Activated CD4-positive, alpha-beta memory T cell treated with anti-CD3 and anti-CD28 coated beads, Interleukin-2, amount 10 ng/mL, durations not matched to agents 7 days and 5 days (primary cell): ENCODE measurements at places on chromosomes 3 and 15.

DNA sequence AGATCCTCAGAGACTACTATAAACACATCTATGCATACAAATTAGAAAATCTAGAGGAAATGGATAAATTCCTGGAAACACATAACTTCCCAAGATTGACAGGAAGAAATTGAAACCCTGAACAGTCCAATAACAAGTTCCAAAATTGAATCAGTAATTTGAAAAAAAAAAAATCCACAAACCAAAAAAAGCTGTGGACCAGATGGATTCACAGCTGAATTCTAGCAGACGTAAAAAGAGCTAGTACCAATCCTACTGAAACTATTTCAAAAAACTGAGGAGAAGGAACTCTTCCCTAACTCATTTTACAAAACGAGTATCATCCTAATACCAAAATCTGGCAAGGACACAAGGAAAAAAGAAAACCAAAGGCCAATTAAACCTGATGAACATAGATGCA lies 77.0 kb upstream of the FXR1 start:
- DNase-seq, result no peak

- DNase-seq, result no peak
These were observed 5.2 kb upstream of the GOLIM4 start for GRCh38 chr3:168100777-168101492.

- DNase-seq, result peak; percentile 35
These were observed 18.0 kb downstream of the ZNF148 start for GRCh38 chr3:125357032-125357658.

GRCh38 chr15:95872366-95872771 lies 458.1 kb upstream of the NR2F2 start:
- no peak for DNase-seq

GRCh38 chr15:93476491-93477177 lies 387.6 kb upstream of the RGMA start:
- DNase-seq, result no peak

DNA sequence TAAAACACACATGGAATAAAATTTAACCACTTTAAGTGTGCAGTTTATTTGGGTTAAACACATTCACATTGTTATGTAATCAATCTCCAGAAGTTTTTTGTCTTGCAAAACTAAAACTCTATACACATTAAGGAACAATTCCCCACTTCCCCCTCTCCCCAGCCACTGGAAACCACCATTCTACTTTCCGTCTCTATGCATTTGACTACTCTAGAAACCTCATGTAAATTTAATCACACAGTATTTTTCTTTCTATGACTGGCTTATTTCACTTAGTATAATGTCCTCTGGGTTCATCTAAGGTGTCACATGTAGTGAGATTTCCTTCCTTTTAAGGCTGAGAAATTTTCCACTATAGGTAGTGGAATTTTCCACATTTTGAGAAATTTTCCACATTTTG lies 568.7 kb upstream of the UBE2E2 start:
- DNase-seq, result no peak

DNA sequence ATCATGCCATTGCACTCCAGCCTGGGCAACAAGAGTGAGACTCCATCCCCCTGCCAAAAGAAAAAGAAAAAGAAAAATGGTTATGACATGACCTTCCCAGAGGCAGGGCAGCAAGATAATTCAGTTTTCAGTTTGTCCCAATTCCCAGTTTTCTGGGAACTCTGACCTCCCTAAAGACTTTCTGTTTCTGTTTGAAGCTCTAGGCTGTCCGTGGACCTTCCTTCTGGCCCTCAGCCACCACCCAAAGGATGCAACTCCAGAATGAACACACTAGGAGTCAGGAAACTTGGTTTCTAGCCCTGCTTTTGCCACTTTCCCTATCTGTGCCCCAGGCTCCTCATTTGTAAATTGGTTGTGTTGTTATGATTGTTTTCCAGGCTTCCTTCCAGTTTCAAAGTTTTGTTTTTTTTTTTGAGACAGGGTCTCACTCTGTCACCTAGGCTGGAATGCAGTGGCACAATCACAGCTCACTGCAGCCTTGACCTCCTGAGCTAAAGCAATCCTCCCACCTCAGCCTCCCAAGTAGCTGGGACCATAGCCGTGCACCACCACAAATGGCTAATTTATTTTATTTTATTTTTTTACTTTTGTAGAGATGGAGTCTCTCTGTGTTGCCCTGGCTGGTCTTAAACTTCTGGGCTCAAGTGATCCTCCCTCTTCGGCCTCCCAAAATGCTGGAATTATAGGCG lies 68.6 kb downstream of the CDC25A start:
- no peak for DNase-seq

DNA sequence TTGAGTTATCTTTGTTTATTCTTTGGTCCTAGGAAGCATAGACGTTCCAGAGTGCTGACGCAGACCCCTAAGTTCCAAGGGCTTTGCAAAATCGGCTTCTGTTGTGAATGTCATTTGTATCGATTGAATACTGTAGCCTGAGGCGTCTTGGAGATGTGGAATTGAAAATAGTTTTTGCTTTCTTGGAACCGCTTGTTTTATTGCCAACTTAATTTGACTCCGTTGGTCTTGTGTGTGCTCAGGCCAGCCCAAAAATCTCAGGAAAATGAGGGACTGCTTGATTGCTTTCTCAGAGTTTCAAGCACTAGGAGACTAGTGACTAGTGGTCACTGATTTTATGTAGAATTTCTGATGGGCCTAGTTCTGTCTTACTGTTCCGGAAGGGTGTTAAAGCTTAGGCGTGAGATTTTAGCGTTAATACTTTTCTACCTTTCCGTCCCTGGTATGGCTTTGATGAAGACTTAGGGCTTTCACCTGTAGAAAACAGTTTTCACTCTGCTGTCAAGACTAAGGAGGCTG lies 263 bp upstream of the UTS2B start:
- DNase-seq, result no peak

DNA sequence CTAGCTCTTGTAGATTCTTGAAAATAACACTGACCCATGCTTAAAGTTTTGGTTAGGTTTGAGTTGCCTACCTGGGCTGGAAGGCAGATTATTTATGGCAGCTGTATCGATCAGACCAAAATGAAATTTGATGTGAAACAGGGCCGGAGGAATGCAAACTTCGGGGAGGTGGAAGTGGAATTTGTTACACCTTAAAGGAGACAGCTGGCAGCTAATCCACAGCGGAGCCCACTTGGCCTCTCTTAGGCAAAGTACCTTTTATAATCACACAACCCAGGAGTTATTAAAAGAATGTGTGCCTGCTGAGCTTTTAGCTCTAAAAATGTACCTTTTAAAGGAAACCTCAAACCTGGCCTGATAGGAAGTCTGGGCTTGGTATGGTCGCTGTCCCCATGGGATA lies 250.9 kb upstream of the TPM1 start:
- no peak for DNase-seq

DNA sequence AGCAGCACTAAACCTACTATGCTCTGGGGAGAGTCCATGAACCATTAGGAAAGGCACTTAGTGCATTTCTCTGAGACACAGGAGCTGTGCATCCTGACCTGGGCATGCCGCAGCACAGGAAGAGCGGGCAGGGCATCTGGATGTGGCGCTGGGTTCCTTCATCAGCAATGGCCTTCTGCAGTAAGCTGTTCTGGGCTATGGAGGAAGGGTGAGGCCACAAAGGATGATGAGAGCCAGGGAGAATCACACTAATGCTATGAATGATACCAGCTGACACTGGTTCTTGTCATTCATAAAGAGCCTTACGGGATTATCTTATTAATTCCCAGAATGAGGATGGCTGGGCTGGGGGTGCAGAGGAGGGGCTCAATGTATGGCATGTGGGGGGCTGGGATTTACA lies 12.7 kb upstream of the SCN10A start:
- DNase-seq, result no peak

DNA sequence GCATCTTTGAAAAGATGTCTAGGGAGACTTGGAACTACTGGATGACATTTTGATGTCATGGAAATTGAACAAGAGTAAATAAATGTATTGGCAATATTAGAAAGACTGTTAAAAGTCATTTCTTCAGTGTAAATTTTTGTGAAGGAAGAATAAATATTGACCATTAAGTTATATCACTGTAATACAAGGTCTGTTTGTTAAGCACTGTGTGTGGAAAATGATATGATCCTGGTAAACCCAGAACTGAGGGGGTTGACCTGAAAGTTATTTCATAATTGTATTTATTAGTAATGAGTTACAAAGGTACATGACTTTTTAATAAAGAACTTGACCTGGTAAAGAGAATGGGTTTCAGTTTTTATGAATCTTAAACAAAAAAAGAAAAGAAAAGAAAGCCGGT lies 106.6 kb downstream of the B3GALNT1 start:
- no peak for DNase-seq

DNA sequence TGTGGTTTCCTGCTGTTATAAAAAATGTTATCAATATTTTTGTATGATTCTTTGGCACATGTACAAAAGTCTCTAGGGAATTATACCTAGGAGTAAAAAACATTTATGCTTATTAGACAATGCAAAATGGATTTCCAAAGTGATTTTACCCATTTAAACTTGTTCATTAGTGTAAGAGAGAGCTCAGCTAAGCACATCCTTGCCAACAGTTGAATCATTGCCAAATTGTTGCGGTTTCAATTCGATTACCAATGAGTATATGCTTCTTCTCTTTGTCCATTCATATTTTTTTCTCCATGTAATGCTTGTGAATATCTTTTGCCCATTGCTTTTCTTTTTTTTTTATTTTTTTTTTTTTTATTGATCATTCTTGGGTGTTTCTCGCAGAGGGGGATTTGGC lies 17.2 kb downstream of the CASR start:
- no peak for DNase-seq

- DNase-seq, result no peak
These were observed 73.1 kb upstream of the PRR23E start for GRCh38 chr3:127119693-127120464.

GRCh38 chr3:123340336-123340735 lies 108.6 kb downstream of the ADCY5 start:
- no peak for DNase-seq

- no peak for DNase-seq
These were observed 36.5 kb downstream of the NSUN3 start for GRCh38 chr3:94099311-94099710.

DNA sequence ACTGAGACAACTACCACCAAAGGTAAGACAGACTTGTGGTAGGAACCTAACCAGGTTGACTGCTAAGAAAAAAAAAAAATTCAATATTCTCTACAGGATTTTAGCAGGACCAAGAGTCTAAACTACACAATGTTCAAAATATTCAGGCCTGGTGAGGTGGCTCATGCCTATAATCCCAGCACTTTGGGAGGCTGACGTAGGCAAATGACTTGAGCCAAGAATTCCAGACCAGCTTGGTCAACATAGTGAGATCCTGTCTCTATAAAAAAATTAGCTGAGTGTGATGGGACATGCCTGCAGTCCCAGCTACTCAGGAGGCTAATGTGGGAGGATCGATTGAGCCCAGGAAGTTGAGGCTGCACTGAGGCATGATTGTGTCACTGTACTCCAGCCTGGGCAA lies 341.6 kb upstream of the WNT5A start:
- no peak for DNase-seq

DNA sequence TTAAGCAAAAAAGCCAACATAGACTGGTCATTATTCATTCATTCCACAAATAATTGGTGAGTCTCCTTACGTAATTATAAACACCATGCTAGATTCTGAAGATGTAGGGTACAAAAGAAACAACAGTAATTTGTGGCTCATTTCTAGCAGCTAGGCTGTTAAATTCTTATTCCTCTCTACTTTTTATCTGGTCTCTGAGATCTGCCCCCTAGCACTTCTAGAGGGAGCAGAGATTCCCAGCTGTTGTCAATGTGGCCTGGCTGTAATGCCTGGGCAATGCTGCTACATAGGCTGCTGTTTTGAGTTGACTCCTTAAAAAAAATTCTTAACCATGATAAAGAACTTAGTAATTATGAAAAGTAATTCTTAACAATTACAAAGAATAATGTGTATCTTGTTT lies 434.9 kb upstream of the THRB start:
- DNase-seq, result no peak

- no peak for DNase-seq
These were observed 11.9 kb downstream of the TMEM158 start for GRCh38 chr3:45214061-45214680.

DNA sequence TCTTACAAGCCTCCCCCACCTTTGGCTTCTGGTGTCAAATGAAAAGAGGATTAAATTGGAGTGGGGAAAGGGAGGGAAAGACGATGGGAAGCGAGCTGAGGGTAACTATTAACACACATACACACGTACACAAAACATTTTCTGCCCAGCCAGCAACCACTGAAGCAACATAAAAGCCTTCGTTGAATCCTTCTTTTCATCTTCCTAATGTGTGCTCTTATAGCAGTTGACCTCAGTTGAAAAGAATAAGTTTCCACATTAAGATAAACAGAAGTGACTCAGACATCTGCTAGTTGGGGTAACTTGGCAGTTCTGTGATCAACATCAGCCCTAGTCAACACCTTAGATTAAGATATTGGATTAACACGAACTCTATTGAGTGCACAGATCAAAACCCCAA lies 558.5 kb downstream of the MECOM start:
- no peak for DNase-seq

DNA sequence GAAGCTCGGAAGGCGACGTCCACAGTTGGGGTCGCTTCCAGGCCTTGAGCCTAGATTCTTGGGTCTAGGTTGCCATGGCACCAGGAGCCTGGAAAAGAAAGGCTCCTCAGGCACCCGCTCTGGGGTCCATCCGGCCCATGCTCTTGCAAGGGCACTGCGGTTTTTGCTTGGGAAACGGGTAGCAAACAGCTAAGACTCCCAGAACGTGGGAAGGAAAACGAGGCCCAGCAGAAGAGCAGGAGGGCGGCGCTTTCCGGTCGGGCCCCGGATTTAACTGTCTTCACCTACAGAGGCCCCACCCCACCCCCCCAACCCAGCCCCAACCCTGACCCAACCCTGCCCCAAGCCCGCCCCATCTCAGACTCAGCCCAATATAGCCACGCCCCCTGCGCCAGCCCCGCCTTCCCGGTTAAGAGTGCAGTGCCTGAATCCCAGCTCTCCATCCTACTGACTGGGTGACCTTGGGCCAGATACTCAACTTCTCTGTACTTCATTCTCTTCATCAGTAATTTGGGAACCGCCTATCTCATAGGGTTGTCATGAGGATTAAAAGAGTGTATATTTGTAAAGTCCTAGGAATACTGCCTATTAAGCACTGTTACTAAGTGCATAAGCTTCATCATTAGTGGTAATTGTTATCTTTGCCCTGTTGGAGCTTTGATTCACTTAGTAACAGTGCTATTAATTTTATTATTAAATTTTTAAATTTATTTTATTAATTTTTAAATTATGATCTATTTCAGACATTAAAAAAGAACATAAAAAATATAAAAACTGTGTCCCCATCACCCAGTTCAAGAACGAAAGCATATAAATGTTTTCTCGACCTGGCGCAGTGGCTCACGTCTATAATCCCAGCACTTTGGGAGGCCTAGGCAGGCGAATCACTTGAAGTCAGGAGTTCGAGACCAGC lies 28.4 kb upstream of the SMAD6 start:
- peak; percentile 57 for DNase-seq

- no peak for DNase-seq
These were observed 41.6 kb downstream of the POLG start for GRCh38 chr15:89293012-89293411.

DNA sequence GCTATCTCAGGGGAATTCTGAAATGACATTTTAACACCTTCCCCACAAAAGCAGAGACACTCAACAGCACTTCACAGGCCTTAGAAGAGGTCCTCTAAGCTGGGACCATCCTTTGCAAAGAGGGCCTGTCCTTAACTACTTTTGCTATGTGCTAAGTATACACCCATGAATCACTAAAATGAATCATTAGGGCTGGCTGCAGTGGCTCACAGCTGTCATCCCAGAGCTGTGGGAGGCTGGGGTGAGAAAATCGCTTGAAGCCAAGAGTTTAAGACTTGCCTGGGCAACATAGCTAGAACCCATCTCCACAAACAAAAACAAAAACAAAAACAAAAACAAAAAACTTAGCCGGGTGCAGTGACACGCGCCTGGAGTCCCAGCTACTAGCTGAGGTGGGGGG lies 53.9 kb upstream of the MELTF start:
- DNase-seq, result no peak
